ENCODE measurements at places on chromosomes 11 and 22.

DNA sequence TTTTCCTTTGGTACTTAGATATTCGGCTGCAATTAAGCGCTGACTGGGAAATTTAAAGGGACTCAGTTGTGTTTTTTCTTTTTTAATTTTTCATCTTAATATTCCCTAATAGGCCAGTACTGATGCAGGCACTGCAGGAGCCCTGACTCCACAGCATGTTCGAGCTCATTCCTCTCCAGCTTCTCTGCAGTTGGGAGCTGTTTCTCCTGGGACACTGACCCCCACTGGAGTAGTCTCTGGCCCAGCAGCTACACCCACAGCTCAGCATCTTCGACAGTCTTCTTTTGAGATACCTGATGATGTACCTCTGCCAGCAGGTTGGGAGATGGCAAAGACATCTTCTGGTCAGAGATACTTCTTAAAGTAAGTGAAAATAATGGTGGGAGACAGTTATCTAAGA, 3.8 kb downstream of the YAP1 start:
- no peak for DNase-seq

- no peak for DNase-seq
Observed at GRCh38 chr22:20130319-20130718, 1.3 kb upstream of the ZDHHC8 start.

DNA sequence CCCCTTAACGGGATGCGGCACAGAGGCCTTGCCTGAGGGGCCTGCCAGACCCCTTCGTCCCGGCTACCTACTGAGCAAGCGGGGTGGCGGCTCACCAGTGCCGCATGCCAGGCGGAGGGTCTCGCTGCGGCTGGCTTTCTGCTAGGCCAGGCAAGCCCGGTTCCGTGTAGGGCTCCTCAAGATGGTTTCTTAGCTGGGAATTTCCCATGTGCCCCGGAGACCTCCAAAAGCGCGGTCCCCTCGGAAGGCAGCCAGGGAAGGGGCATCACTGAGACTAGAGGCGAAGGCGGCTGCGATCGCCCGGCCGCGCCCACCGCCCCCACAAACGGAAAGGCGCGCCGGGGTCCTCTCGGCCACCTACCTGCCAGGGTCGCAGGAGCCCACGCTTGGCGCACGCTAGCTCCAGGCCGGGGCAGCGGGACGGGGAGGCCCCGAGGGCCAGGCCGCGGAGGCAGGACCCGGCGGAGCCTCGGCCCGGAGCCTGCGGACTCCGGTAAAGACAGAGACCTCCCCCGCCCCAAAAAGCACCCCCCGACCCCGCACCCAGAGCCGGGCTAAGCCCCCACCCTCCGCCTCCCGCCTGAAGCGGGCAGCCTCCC, 23.8 kb downstream of the MICAL3 start:
- no peak for DNase-seq

GRCh38 chr11:12794576-12795230, 120.5 kb downstream of the TEAD1 start:
- no peak for DNase-seq

DNA sequence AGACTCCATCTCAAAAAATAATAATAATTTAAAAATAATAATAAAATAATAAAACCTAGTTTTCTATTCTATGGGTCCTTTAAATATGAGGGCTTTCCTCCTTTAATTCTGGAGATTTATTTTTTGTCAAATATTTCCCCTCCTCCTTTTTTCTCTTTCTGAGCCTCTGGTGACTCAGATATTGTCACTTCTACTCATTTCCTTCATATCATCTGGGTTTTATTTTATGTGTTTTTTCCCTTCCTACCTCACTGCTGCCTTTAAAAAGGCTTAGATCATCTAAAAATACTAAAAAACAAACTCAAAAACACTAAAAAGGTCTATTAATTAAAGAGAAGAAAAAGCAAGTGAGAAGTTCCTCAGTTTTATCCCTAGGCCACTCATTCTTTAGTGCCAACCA, 138.9 kb downstream of the SPON1 start:
- no peak for DNase-seq

DNA sequence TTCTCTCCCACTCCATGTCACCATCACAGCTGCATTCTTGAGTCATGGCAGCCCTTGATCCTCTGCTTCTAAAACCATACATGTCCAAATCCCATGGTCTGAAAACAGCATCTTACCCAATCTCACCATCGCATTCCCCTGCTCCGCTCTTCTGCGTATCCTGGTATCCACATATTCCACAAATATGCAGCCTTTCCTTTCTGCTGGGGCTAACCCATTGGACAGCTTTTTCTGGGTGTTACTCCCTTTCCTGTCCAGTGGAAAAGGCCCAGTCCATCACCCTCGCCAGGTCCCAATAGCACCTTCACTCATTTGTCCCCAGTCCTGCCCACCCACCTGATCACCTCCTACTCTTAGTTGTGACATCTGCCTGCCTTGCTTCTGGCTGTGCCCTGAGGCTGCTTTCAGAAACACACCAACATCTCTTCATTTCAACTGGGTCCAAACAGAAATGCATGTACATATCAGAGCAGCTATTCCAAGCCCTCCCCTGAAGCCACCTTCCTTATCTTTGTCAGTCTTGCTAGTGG, 237.6 kb upstream of the TBCEL start:
- no peak for DNase-seq

DNA sequence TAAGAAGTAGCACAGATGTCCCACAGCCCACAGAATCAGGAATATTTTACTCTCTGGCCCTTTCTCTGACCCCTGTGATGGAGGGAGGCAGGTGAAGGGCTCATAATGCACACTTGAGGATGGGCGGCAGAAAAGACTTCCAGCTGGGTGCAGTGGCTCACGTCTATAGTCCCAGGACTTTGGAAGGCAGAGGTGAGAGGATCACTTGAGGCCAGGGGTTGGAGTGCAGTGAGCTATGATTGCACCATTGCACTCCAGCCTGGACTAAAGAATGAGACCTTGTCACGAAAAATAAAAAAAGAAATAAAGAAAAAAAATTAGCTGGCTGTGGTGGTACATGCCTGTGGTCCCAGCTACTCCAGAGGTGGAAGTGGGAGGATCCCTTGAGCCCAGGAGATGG, 13.5 kb upstream of the CRYBB3 start:
- no peak for DNase-seq

DNA sequence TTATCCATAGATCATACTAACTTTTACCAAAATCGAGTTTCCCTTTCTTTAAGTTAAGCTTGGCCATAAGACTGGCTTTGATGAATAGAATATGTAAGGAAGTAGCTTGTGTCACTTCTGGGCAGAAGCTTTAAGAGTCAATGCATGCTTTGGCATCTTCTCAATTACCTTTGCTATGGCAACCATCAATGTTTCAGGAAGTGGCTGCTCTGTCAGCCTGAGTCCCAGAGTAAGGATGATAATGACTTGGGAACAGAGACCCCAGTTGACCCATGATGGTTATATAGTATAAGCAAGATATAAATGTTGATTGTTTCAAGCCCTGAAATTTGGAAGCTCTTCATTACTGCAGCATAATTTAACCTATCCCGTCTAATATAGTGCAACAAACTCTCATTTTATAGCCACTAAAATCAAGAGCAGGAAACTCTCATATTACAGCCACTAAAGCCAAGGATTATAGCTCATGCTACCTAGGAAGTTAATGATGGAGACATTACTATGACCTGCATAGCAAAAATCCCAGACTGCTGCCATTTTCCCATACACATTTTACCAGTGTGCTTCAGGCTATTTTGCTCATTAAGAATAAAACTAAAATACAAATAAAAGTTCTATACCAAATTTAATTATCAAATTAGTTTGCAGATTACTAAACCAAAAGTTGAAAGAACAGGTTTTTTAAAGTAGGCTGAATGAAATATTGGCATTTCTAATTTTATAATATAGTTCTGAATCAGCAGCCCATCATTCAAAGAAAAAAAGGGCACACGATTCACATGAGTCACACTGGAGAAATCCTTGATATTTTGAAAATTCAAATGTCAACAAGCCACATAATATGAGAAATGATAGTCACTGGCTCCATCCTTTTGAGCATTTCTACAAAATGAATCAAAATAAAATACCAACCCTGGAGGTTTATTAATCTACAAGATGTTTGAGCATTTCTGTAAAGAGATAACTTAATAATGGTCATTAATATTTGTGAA, 23.8 kb downstream of the FSHB start:
- DNase-seq: no peak

Measured in stimulated activated CD8-positive, alpha-beta memory T cell treated with anti-CD3 and anti-CD28 coated beads, Interleukin-4, amount 100 ng/mL, for 4 hours (primary cell).